ENCODE measurements at places on chromosomes 3 and 15.

DNA sequence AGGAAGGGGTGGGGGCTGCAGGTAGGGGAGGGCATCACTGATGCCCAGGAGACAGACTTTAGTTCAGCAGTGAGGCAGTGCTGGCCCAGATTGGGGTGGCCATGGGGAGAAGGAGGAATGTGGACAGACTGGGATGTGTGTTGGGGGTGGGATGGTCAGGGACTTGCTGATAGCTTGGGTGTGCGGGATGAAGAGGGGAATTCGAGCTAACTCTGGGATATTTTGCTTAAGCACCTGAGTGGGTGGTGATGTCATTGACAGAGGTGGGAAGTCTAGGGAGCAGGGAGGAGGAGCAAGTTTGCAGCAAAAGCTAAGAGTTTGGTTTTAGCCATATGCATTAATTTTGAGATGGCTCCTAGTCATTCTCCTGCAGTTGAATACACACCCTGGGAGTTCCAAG, 207.5 kb downstream of the RPLP1 start:
- no peak for DNase-seq

- DNase-seq = no peak
Measured at GRCh38 chr3:175383371-175383770, 524.2 kb downstream of the NAALADL2 start.

DNA sequence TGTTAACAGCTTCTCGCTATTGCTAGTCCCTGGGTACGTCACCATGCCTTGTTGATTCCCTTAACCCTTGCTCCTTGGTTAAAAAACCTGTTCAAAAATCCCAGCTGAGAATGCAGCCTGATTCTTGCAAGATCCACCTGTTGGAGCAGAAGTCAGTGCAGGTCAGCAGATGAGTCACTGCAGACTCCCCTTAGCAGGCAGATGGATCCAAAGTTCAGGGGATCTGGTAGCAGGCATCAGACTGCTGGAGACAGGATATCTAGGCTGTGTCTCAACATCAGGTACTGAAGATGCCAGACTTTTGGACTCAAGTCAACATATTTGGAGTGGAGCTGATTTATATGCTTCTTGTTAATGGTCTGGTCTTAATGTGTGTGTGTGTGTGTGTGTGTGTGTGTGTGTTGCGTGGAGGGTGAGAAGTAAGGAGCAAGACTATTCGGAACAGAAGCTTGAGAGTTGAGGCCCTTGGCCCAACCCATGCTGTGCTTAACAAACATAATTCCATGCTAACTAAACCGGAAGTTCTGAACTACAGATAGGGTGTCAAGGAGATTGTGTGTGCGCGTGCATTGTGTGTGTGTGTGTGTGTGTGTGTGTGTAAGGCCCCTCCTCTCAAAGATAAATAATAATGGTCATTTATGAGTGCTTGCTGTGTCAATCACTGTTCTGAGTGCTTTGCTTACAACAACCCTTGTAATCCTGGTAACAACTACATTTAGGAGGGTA, 1.0 kb upstream of the C3orf52 start:
- no peak for DNase-seq

- no peak for DNase-seq
Measured at GRCh38 chr3:59161048-59161447, 111.2 kb upstream of the CFAP20DC start.

GRCh38 chr15:49464522-49464921, 41.5 kb downstream of the FGF7 start:
- DNase-seq = no peak

All from NCI-H1092 treated with DMSO at 0.1 percent for 48 hours (cell line).